ENCODE measurements at places on chromosomes 11 and 22. TPM values are rescaled to one million over a fixed set of nuclear protein-coding genes. Genes with fewer than 3 reads are reported as not detected.

Gene NLRP14
- total RNA-seq = 0.05 TPM

DNA sequence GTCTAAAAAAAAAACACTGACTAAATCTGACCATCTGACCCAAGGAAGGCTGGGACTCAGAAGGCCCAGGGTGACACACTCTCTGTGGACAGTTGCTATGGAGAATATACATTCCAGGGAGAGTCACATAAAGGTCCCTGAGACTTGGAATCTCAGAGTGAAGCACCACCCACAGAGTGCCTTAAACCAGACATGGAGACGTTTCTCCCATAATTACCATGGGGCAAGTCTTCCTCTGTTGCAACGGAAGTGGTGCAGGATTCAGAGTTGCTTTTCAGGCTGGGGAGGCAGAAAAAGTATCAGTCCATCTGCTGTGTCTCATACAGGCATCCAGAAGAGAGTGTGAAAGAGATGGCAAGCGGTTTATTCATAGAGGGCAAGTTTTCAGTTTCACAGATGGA lies 58.7 kb upstream of the SLN start:
- peaks cover 3% of the 10 kb centered on the region for H3K4me1 ChIP-seq
- no peak overlapping the region for H3K27ac ChIP-seq
- H3K4me3 ChIP-seq = no peak overlapping the region
- DNase-seq = no peak
- peaks cover 7% of the 10 kb centered on the region for H3K27me3 ChIP-seq

DNA sequence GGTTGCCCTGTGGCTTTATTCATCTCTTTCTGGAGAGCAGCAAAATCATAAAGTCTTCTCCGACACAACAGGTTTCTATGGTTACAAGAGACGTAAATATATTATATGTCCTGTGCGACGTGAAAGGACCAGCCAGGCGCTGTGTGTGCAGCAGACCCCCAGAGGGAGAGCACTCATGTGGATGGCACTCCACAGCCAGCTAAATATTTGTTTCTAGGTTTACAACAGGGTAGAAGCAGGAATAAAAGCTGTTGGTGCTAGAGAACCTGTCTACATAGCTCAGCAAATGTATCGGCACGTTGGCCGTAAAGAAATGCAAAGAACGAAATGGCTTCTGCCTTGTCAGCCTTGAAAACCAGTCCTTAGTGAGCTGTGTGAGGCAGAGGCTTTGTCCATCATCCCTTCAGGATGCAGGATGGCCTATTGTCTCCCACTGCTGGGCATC lies 133.8 kb upstream of the PITPNB start:
- DNase-seq = no peak
- no peak overlapping the region for H3K27ac ChIP-seq

DNA sequence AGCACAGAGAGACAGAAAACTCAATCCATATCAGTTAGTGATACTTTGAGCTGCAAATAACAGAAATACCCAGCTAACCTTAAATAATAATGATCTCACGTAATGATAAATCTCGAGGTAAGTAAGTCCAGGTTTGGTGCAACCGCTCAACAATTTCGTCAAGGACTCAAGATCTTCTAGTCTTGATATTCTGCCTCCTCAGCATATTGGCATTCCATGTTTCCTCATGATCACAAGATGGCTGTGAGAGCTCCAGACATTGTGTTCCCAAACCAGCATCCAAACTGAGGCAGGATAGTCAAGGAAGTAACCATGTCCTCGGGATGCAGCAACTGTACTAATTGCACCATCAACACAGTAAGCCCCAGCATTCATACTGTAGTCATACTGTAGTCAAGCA lies 7.5 kb upstream of the LARGE1 start:
- H3K4me3 ChIP-seq = no peak overlapping the region
- H3K27ac ChIP-seq = no peak overlapping the region
- H3K36me3 ChIP-seq = peaks cover 1% of the 10 kb centered on the region
- H3K27me3 ChIP-seq = peaks cover 17% of the 10 kb centered on the region
- no peak for DNase-seq

GRCh38 chr11:111826322-111826950 lies 44.9 kb downstream of the ALG9 start:
- no peak overlapping the region for H3K27ac ChIP-seq
- H3K4me1 ChIP-seq = peaks cover 7% of the 10 kb centered on the region
- no peaks in the 10 kb centered on the region for H3K27me3 ChIP-seq
- DNase-seq = no peak

GRCh38 chr11:48366365-48366764 lies at the start of gene OR4C5:
Gene OR4C5, minus strand, starts transcription at chr11:48366465. Its CDS starts 0 bp downstream, at chr11:48366465.
- no peaks in the 10 kb centered on the region for H3K27me3 ChIP-seq
- H3K36me3 ChIP-seq = no peaks in the 10 kb centered on the region
- no peaks in the 10 kb centered on the region for H3K4me1 ChIP-seq
- no peak for DNase-seq
- H3K4me3 ChIP-seq = no peak within 1 kb of the TSS

- peak overlapping the region; percentile 70 for H3K27ac ChIP-seq
- peak; percentile 37 for DNase-seq
- peaks cover 67% of the 10 kb centered on the region for H3K4me1 ChIP-seq
- H3K4me3 ChIP-seq = no peak overlapping the region
- no peaks in the 10 kb centered on the region for H3K27me3 ChIP-seq
Measured at GRCh38 chr22:24437741-24438328, 10.4 kb downstream of the ADORA2A start.

DNA sequence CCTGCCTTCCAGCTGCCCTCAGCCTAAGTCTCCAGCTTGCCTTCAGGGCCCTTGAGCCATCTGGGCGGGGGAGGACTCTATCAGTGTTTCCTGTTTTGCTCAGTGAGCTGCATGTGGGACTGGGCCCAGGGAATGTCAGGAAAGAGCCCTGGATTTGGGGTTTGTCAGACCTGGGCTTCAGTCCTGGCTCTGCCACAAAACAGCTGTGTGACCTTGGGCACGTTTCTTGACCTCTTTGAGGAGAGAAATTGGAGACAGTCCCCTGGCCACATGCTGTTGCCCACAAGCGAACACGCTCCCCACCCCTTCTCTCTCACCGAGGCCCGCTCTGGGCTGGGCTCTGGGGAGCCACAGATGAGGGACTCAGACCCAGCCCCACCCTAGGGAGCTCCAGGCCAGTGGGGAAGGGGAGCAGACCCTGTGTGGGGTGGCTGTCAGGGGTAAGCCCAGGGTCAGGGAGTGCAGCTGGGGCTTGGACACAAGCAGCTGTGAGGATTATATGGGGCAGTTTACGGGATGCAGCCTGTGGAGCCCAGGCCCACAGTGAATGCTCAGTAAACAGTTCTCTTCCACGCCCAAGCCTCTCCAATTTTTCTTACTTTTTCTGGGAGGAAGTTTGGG lies 12.3 kb downstream of the MYO7A start:
- DNase-seq = no peak
- H3K4me3 ChIP-seq = no peak overlapping the region
- no peaks in the 10 kb centered on the region for H3K36me3 ChIP-seq
- H3K27ac ChIP-seq = no peak overlapping the region
- H3K4me1 ChIP-seq = peaks cover 15% of the 10 kb centered on the region

- no peaks in the 10 kb centered on the region for H3K27me3 ChIP-seq
- H3K4me3 ChIP-seq = no peak overlapping the region
- no peak for DNase-seq
Measured at GRCh38 chr22:30187094-30187493, 59.5 kb downstream of the LIF start.

DNA sequence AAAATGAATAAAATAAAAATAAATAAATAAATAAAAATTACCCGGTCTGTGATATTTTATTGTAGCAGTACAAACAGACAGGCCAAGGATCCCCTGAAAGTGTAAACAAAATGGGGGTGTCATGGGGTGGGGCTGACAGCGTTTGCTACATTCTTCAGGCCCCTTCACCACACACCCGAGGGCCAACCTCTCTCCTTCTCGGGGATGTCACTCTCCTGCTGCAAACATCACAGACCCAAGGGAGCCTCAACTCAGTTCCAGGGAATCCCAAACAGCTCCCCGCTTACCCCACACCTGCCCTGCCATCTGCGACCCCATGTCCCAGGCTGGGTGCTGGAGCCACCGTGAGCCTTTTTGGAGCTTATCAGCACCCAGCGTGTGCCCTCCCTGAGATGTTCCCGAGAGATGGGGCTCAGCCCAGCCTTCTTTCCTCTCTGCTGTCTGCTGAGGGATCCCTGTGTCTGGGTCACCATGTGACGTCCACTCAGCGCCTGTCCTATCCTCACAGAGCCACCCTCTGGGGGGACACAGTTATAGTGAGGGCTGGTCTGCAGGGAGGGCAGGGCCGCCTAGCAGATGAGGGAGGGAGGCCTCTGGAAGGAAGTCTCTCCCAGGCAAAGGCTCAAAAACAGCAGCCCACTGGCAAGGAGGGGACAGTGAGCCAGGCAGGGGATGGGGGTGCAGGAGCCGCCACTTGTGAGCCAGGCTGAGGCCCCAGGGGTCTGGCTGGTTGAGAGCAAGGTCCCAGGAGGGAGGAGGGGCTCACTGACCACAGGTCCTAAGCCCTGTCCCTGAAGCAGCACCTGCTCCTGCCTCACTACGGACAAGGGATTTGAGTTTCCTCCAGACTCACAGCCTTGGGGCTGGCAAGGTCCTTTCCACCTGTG lies 1041.6 kb downstream of the BRD1 start:
- no peak overlapping the region for H3K4me3 ChIP-seq
- no peaks in the 10 kb centered on the region for H3K36me3 ChIP-seq
- no peak for DNase-seq
- H3K27ac ChIP-seq = no peak overlapping the region

- DNase-seq = no peak
- H3K27ac ChIP-seq = no peak overlapping the region
- no peaks in the 10 kb centered on the region for H3K27me3 ChIP-seq
- peaks cover 23% of the 10 kb centered on the region for H3K36me3 ChIP-seq
- H3K4me3 ChIP-seq = no peak overlapping the region
Measured at GRCh38 chr11:9525116-9525515, 48.4 kb upstream of the WEE1 start.

- no peak overlapping the region for H3K27ac ChIP-seq
- peaks cover 34% of the 10 kb centered on the region for H3K27me3 ChIP-seq
- H3K4me1 ChIP-seq = peaks cover 18% of the 10 kb centered on the region
- H3K36me3 ChIP-seq = no peaks in the 10 kb centered on the region
- H3K4me3 ChIP-seq = no peak overlapping the region
Measured at GRCh38 chr22:17077255-17077654, 7.5 kb upstream of the IL17RA start.

DNA sequence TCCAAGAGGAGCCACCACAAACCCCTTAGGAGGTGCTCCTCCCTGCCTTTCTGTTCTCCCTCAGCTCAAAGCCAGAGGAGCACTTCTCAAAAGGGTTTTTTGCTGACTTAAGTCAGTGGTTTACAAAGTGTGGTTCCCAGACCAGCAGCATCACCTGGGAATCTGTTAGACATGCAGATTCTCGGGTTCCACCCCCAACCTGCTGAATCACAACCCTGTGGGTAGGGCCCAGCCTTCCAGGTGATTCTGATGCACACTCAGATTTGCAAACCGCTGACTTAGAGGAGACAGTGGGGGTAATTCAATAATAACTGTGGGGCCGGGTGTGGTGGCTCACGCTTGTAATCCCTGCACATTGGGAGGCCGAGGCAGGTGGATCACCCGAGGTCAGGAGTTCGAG lies 22.8 kb downstream of the CREB3L1 start:
- no peak for DNase-seq
- H3K36me3 ChIP-seq = no peaks in the 10 kb centered on the region
- H3K4me3 ChIP-seq = no peak overlapping the region
- no peak overlapping the region for H3K27ac ChIP-seq

Gene ACCSL
- total RNA-seq = not detected

Gene RAC2
- 1,015 TPM for total RNA-seq

Gene GPHA2
- not detected for total RNA-seq

Gene LARGE2
- 0.44 TPM for total RNA-seq

DNA sequence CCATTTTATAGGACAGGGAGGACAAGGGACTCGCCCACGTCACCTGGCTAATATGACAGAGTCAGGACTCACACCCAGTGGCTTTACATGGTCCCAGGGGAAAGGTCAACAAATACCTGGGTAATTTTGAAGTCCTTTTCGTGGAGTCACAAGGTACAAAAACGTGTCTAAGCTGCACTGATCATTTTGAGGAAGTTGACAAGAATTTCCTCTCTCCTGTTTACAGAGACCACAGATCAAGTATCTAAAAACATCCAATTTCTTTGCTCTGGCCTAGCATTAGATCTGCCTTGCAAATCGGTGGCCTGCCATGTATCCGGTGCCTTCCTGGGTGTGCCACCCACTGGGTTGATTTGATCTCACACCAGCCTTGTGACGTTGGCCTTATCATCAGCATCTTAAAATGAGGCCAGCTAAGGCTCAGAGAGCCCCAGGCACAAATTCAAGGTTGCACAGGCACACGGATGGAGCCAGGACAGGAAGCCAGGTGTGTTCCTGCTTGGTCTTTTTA lies 17.6 kb downstream of the GDPD5 start:
- H3K4me1 ChIP-seq = peaks cover 29% of the 10 kb centered on the region
- DNase-seq = peak; percentile 81
- no peaks in the 10 kb centered on the region for H3K36me3 ChIP-seq

- DNase-seq = no peak
- no peaks in the 10 kb centered on the region for H3K27me3 ChIP-seq
- H3K36me3 ChIP-seq = no peaks in the 10 kb centered on the region
- H3K27ac ChIP-seq = no peak overlapping the region
Measured at GRCh38 chr11:59195586-59195985, 17.1 kb downstream of the MPEG1 start.

DNA sequence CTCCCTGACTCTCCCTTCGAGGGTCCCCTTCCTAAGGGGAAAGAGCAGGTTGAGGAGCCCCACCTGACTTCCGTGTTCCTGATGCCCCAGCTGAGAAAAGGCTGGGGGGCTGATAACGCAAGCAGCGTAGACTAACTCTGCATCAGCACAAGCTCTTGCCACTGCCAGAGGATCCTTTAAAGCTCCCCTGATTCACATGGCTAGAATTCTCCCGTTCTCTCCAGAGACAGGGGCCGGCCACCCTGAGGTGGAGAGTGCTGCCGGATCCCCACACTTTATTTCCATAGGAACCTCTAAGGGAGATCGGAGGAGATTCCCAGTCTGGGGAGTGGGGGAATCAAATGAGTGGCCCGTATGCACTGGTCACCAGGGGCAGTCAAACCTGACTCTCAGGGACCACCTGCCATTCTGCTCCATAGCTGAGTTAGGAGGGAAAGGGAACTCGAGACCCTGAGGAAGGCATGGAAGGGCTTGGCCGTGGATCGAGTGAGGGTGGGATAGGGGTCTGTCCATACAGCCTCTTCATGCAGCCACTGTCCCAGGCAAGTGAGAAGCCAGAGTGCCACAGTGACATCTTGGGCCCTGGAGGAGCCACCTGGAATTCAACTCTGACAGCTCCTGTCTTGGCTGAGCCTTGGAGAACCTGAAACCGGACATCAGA lies 1.4 kb upstream of the VSIG10L2 start:
- no peak overlapping the region for H3K27ac ChIP-seq
- no peak overlapping the region for H3K4me3 ChIP-seq
- H3K36me3 ChIP-seq = no peaks in the 10 kb centered on the region
- H3K27me3 ChIP-seq = no peaks in the 10 kb centered on the region
- DNase-seq = no peak

GRCh38 chr11:37812281-37812880 lies 1214.3 kb upstream of the RAG2 start:
- DNase-seq = no peak
- no peak overlapping the region for H3K27ac ChIP-seq
- H3K4me1 ChIP-seq = no peaks in the 10 kb centered on the region
- no peaks in the 10 kb centered on the region for H3K27me3 ChIP-seq
- no peaks in the 10 kb centered on the region for H3K36me3 ChIP-seq

Gene BIK
- 1.4 TPM for total RNA-seq

Measured in activated CD4-positive, alpha-beta T cell treated with anti-CD3 and anti-CD28 coated beads, Interleukin-2, amount 10 ng/mL, durations not matched to agents 7 days and 5 days (primary cell).